Activated CD4-positive, alpha-beta T cell treated with anti-CD3 and anti-CD28 coated beads, Interleukin-2, Interleukin-6, amounts not matched to agents 100 ng/mL and 50 ng/mL, durations not matched to agents 16 hours and 8 hours (primary cell): ENCODE measurements at places on chromosomes 6 and 20.
A peak's percentile ranks its signal among the peaks of the same experiment; 100 is the strongest.

DNA sequence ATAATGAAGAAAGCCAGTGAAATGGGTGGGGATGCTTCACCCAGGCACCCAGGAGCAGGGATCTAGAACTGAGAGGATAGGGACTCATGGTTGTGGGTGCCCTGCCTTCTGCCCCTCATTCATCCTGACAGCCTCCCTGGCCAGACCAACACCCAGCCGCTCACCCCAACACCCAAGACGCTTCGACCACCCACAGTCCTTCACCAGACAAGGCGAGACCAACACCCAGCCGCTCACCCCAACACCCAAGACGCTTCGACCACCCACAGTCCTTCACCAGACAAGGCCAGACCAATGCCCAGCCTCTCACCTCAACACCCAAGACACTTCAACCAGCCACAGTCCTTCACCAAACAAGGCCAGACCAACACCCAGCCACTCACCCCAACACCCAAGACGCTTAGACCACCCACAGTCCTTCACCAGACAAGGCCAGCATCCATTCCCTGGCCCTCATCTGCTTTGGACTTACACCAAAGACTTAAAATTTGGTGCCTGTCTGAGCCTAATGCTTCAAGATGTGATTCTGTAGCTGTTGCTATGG lies 131.5 kb downstream of the ANKRD60 start:
- no peak for DNase-seq

DNA sequence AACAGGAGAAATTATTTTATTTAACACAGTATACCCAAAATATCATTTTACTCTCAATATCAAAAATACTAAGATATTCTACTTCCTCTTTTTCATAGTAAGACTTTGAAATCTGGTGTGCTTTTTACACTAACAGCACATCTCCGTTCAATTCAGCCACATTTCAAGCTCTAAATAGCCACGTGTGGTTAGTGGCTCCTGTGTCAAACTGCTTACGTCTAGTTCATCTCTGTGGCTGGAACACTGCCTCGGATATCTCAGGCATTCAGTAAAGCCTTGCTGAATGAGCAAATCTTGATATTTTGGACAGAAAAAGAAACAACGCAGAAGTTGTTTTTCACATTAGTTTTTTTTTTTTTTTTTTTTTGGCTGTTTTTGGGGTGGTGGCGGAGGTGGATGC lies 136.1 kb downstream of the EYA4 start:
- DNase-seq, result no peak

DNA sequence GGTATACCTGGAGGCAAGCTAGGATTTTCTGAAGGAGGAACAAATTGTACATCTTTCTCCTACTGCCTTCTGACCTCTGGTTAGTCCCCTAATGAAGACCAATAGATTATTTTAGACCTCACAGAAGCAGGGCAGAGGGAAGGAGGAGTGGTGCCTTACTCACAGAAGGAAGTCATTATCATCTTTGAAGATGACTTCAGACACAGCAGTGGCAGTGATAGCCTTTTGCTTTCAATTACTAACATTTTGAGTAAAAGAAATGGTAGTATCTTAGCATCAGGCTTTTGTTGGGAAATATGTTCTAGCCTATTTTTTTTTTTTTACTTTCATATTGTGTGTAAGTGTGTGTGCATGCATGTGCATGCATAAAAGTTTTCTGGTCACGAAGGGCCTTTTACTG lies 164.2 kb upstream of the PLN start:
- no peak for DNase-seq

DNA sequence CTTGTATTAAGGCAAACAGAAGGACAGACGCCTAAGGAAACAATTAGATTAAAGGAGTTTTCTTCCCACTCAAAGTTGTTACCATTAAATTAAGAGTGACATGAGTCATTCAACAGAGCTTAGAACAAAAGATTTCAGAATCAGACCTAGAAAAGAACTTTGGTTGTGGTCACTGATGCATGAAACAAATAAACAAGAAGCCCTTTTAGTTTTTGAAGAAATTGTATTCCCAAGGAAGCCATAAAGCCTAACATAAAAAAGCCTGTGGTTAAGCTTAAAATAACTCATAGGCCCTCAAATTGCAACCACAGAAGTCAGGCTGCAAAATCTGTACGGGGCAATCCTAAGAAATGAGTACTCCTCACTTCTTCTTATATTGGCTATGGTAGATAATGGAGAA lies 17.9 kb upstream of the TRIM26 start:
- DNase-seq, result no peak

DNA sequence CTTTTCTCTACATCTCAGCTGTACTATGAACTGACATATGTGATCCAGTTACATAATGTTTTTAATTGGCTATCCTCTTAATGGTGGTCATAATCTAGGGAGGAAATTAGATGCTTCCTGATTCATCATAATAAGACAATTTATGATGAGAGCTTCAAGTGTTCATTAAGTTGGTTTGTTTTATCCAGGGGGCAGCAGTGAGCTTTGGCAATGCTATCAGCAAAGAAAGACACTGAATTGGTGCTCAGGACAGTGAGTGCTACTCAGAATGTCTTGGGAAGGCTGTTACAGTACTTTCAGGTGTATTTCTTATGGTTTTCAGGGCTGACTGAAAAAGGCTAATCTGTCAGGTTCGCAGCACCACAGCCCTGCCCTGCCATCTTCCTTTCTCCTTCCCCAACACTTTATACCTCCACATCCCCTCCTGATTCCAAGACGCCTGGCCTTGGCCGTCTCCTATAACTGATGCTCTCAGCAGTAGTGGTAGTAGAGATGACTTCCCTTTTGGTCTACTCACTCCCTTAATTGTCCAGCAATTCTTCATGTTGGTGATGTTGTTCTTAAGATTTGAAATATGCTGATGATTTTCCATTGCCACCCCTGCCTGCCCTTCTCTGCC lies 67.0 kb upstream of the TNFAIP3 start:
- peak; percentile 87 for DNase-seq

DNA sequence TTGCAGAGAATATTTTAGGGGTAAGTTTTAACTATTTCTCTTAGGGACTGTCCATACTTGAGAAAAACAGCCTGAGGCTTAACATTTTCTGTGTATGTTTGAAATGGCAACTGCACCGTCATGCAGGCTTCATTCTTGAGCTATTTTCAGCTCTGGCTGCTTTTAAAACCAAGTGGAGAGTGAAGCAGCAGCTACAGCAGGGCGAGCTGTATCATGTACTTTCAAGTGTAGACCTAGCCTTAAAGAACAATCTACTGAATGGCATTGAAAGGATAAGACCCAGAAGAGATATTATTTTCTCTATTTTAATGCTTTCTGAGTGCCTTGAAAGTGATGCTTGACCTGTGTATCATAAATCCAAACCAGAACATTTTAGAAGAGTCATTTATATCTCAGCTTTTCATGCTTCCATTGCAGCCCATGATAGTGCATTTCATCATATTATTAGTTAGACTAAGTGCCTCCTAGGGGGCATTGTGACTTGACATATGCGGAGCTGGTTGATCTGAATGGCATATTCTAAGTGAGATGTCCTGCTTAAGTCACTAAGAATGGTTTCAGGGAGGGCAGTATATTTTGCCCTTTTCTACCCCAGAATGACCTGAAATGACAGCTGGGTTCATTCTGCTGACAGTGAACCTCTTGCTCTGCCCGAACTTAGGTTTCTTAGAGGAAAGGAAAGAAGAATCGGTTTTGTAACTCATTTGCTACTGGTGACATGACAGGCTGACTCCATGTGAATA lies 85.3 kb downstream of the NKAIN2 start:
- no peak for DNase-seq

DNA sequence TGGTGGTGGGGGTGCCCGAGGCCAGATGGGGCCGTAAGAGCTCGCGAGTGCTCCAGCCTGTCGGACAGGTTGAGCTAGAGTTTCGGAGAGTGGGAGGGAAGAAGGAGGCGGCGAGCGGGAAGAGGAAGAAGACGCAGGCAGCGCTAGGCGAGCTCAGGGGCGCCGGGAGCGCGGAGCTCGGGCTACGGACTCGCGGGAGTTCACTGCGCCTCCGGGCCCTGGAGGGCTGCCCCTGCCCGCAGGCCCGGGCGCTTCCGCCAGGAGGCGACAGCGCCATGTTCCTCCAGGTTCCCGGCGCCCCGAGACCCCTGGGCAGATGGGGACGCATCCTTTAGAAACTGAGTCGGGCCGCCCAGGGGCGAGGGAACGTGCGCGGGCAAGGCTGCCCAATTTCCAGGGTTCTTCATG lies 984 bp downstream of the TFAP2C start:
- DNase-seq, result peak; percentile 23

GRCh38 chr20:25017257-25017803 lies 24.8 kb upstream of the APMAP start:
- no peak for DNase-seq

DNA sequence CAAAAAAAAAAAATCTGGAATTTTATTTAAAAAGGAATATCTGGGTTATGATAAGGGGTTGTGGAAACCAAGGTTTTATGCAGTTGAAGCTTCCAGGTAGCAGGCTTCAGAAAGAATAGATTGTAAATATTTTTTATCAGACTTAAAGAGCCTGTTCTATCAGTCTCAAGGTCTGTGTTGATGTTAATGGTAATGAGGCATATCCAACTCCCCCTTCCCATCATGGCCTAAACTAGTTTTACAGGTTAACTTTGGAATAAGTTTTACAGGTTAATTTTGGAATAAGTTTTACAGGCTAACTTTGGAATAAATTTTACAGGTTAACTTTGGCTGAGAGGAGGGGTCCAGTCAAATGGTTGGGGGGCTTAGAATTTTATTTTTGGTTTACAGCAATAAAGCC lies 92.4 kb downstream of the CD24 start:
- no peak for DNase-seq

DNA sequence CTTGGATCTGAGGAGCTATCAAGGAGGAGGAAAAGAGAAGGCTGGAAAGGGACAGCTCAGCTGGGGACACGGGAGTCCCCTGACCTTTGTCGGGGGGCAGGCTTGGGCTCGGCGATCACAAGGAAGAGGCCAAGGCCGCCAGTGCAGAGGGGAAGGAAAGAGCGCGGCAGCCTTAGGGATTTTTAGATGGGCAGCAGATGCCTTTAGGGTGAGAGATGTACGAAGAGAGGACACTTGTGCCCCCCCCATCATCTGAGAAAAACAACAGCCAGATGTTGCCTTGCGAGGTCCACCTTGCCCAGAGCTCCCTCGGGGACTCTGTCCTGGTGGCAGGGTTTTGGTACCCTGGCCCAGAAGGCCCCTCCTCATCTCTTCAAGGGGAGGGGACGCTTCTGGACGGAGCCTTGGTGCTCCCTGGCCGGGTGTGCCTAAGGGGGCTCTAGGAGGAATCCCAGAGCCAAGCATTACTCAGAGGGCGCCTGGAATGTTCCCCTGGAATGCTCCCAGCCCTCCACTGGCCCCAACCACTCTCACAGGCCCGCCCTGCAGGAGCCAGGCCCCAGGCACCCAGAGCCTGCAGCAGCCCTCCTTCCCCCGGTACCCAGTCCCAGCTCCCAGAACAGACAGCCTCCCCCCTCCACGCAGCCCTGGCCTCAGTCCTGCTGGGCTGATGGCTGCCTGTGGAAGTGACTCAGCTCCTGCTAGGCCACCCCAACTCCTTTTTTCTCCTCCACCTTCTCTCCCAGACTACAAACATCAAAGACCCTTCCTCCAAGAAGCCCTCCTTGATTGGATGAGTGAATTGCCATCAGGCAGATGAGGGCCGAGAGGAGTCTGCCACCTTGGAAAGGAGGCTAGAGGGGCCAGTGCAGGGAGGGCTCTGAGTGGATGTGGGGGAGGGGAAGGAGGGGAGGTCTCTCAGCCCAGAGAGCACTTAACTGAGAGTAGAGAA lies 1.8 kb downstream of the ADAM33 start:
- DNase-seq, result no peak

DNA sequence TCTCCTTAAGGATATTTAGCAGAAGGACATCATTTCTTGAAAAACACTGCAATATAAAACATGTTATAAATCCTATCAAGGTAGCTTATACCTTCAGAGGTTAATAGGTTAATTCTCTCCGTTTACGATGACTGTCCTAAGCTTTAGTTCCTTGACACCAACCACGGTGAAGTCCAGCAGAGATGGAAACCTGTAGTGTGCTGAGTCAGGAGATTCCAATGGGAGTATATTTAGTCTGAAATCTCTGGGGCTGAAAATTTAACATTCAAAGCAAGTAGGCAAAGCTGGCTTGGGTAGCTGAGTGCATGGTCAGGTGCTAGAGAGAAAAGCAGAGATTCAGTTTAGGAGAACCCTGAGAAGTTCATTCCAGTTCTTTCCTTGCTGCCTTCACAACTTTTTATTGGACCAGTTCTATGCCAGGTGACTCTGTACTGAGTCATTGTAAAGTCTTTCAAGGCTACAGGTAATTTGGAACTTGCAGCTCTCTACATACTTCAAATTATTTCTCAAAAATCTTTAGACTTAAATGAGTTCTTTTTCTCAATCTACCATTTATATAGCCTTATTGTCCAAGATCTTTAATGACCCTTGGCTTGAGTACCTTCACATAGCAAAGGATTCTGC lies 1009.4 kb upstream of the FLRT3 start:
- DNase-seq, result no peak

- DNase-seq, result no peak
Observed at GRCh38 chr20:8148501-8148900, 16.4 kb downstream of the PLCB1 start.

- DNase-seq, result no peak
Observed at GRCh38 chr20:40686434-40686882, 2.6 kb downstream of the MAFB start.

DNA sequence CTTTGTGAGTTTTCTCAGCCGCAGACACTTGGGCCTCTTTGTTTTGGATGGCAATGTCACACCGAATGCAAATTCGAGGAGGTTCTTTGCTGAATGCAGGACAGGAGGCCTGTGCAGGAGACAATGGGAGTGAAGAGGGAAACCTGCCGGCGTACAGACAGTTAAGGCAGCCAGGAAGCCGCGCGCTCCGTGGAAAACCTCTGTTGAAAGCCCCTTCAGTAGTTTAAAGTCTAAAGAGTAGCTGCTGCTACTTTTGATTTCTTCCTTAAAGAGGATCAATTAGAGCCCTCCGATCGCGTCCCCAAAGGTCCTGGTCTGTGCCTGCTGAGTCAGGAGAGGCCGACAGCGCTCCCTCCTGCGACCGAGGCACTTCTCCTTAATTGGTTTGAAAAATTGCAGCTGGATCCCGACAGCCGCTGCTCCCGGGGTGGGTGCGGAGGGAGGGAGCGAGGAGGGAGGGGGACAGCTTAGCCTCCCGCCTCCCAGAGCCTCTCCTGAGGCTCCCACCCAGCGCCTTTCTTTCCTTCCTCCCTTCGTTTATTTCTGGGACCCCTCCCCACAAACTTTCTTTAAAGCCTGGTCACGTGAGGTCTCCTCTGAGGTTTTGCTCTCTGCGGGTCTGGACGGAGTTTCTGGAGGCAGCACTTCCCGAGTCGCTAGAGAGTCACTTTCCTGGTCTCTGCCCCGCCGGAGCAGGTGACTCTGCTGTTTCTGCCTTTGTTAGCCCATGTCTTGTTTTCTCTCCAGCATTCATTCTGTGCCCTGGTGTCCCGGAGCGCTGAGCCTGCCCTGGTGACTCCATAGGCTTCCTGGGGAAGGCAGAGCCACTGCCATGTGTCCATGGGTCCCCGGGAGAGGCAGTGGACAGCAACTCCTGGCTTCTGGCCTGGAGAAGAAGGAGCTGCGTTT lies 22.3 kb upstream of the RPP40 start:
- DNase-seq, result no peak
